OCI-LY7 (cell line): ENCODE measurements at places on chromosomes 7 and 10.

GRCh38 chr7:34075523-34076370 is 170.4 kb downstream of the BMPER start:
- DNase-seq: no peak

- no peak for DNase-seq
Measured at GRCh38 chr10:130560116-130560515, 423.9 kb downstream of the GLRX3 start.

- no peak for DNase-seq
Measured at GRCh38 chr7:137003566-137003965, 135.1 kb downstream of the CHRM2 start.

DNA sequence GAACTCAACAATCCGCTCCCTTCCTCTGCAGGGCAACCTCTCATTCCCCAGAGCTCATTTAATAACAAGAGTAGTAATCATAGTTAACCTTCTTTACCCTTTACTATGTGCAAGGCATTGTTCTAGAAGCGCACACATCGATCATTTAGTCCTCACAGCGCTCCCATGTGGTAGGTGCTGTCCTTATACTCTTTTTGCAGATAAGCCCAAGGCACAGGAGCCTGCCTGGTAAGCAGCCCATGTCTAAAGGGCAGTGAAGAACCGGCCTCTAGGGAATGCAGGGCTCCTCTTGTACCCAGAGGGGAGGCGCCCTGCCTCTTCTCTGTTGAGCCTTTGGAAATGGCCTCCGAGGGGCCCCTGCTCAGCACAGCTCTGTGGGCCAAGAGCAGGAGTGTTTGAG is 14.3 kb downstream of the CHST3 start:
- DNase-seq: no peak

- DNase-seq: peak; percentile 41
Measured at GRCh38 chr10:7788639-7789286, 786 bp downstream of the ATP5F1C start.

DNA sequence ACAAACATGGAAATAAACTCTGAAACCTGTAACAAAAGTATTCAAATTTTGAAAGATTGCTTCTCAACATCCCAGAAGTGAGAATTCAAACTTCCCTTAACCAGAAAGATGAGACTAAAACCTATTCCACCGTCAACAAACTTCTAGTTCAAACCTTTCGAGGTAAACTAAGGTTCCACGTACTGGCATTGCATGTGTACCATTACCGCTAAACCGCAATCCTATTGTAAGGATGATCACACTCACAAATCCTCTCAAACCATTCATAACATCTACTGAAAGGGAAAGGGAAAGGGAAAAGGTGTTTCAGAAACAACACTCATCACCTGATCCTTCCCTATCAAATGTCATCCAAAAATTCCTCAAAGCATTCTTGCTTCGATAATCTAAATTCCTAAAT is 3.1 kb downstream of the SMURF1 start:
- DNase-seq: no peak

GRCh38 chr7:134820778-134821177 is 41.3 kb downstream of the CALD1 start:
- no peak for DNase-seq

DNA sequence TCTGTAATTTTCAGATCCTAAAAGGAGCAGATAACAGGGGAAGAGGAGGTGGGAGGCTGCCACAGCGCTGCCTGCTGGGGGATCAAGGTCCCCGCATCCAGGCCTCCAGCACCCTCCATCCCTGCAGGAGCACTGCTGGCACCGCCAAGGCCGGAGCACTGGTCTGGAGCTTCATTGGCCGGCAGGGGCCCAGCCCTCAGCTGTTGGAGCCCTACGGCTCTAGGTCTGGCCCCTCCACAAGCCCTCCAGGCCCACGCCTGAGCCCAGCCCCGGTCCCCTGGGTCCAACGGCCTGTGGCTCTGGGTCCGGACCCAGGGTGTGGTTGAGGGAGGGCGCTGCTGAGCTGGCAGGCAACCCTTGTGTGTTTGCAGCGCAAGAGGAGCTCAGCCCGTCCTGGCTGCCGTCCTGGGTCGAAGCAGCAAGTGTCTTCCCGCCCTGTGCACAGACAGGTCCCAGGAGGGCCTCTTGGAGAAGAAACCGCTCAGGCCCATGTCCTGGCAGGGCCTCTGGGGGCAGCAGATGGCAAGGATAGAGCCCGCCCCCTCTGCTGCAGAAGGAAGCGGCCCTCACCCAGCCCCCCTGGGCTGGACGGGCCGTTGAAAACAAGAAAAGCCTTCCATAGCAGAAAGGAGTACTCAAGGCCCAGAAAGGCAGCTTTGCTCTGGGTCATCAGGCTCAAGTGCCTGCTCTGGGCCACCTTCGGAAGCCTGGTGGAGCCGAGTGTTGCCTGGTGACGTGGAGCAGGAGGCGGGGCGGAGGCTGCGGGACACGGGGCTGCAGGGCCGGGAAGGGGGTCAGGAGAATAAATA is 54.3 kb upstream of the TNRC18 start:
- no peak for DNase-seq

DNA sequence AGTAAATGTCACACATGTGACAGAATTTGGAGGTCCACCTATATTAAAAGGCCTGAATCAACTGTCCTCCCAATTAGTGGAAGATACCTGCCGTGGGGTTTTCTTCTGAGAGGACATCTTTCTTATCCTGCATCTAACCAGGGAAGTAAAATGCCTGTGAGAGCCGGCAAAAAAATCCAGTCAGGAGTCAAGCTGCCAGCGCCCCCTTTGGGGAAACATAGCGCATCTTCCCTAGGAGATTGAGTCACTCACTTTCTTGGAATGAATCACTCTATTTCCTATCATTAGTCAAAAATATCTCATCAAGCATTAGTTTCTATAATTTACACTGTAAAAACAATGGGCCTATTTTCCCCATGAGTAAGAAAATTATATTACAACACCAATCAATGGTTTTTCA is 66.4 kb upstream of the ANK3 start:
- DNase-seq: no peak

DNA sequence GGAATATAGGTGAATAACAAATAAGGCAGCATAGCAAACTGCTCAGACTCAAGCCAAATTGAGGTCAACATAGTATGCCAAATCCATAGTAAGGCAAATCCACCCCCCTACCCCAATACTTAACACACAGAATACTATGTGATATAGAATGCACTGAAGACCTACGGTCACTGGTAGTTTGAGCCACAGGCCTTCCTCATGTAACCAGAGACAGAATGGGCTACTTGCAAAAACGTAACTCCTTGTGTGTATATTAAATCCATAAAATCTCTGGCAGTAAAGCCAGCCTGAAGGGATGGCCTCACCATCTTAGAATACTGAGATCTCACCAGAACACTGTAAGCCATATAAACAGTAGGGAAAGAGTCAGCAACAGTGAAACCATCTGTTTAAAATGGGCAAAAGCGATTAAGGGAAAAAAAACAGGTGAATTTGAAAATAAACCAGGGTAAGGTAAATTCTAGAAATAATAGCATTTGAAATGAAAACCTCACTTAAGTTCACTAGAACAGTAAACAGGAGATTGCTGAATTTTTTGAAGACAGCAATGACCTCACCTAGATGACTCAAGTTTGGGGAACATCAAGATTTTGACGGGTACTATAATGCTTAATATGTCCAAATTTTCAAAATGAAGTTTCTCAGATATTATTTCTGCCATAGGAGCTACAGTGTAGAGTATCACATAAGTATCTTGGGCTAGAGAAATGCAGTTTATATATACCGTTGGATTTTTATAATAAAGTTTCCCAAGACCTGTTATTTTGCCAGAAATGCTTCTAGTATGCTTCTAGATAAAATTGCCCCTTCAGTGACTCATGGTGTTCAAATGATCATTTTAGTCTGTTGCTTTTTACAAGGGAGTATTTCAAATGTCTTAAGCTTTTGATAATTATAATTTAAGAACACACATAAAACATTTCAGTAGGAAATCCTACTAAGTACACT is 13.9 kb downstream of the HNRNPA2B1 start:
- DNase-seq: peak; percentile 25

GRCh38 chr10:598415-599170 is 90.9 kb downstream of the DIP2C start:
- DNase-seq: no peak

DNA sequence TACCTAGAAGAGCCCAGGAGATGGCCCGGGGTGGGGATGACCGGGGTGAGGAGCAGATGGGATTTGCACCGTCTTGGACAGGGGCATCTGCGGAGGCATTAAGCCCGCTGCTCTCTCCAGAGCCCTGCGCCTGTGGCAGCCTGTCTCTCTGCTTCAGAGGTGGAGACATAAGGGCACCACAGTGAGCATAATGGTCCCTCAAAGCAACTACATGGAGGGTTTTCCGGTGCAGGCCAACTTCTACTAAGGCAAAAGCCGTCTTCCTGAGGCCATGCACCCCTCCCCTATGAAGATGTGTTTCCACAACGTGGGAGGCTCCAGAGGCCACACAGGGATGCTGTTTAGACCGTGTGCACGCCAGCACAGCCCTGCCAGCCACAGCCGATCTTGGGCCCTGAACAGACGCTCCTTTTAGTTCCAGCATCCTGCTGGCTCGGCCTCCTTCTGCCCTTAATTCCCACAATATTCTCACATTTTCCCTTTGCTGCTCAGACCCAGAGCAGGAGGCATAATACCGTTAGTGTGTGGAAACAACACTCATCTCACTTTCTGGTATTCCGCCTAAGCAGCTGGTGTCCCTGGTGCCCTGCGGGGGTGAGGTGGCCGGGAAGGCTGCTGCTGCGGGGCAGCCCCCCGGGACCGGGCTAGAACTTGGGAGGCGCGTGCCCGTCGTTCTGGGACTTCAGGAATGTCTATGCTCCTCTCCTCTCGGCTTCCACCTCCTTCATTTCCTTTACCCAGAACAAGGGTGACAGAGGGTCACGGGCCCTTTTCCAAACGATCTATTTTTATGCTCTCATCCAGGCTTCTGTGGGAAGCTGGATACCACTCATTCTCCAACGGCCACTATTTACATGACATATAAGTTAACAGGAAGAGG is 266.9 kb downstream of the TNS3 start:
- DNase-seq: no peak

- no peak for DNase-seq
Measured at GRCh38 chr7:132450188-132450587, 126.1 kb downstream of the PLXNA4 start.

DNA sequence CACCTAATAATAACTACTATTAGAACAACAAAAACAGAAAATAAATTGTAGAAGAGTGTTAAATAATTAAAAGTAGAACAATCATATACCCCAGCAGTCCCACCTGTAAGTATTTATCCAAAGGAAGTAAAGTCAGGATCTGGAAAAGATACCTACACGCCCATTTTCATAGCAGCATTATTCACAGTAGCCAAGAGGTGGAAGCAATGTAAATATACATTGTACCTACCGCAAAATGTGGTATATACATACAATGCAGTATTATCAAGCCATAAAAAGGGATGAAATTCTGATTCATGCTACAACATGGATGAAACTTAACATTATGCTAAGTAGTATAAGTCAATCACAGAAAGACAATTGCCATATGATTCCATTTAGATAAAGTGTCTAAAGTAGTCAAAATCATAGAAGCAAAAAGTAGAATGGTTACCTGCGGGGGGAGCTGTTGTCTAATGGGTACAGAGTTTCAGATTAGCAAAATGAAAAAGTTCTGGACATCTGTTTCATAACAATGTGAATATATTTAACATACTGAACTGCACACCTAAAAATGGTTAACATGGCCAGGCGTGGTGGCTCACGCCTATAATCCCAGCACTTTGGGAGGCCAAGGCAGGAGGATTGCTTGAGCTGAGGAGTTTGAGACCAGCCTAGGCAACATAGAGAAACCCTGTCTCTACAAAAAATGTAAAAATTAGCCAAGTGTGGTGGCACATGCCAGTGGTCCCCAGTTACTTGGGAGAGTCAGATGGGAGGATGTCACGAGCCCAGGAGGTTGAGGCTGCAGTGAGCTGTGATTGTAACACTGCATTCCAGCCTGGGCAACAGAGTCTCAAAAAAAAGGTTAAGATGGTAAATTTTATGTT is 6.0 kb upstream of the TMED4 start:
- peak; percentile 73 for DNase-seq

DNA sequence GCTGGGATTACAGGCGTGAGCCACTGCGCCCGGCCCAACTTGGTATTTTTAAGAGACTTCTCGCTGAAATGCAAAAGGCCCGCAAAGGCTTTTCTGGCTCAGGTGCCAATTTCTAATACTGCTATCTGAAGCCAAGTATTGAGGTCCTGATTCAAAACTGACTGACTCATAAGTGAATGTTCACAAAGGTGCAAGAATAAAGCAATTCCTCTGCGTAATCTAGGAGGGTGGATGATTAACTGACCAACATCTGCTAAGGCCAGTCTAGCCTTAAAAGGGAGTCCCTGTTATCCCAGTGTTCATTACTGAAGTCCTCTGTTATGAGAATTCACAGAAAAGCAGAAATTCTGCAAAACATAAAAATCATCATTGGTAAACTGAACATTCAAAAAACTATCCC is 111.4 kb downstream of the SRPK2 start:
- DNase-seq: no peak

- no peak for DNase-seq
Measured at GRCh38 chr10:49736564-49737113, 25.5 kb downstream of the OGDHL start.

DNA sequence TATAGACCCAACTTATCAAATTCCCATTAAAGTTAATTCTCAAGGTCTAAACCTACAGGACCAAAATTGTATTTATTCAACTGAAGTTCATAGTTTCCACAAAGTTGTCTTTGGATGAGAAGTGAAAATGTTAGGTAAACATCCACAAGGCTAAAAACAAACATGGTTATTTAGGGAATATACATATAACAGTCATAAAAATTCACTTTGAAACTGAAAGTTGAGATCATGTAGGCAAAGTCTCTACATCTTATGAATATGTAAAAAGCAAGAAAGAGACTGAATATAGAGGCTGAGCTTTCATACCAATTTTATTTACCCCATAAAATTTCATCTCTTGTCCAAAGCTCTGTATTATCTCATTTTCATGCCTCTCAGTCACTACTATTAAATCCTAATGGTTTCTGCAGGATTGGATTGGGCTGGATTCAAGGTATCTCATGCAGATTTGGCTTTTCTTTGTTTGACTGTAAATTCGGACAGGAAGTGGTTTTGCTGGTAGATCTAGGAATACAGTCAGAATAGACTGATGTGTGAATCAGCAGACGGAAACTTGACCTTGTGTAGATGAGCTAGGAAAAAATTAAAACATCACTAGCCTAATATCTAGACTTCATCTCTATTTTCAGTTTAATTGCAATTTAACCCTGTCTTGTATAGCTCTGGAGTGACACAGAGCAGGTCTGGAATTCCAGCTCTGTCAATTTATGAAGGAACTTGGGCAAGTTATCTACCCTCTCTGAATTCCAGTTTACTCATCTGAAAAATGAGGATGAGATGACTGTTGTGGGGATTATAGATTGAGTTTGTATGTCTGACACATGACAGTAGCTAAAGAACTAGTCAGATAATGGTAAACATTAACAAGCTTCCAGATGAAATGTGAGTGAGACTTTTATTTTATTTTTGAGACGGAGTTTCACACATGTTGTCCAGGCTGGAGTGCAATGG is 27.3 kb upstream of the SKAP2 start:
- no peak for DNase-seq
